Caki2 (cell line): ENCODE measurements at places on chromosomes 5 and 9.
A peak's percentile ranks its signal among the peaks of the same experiment; 100 is the strongest.

DNA sequence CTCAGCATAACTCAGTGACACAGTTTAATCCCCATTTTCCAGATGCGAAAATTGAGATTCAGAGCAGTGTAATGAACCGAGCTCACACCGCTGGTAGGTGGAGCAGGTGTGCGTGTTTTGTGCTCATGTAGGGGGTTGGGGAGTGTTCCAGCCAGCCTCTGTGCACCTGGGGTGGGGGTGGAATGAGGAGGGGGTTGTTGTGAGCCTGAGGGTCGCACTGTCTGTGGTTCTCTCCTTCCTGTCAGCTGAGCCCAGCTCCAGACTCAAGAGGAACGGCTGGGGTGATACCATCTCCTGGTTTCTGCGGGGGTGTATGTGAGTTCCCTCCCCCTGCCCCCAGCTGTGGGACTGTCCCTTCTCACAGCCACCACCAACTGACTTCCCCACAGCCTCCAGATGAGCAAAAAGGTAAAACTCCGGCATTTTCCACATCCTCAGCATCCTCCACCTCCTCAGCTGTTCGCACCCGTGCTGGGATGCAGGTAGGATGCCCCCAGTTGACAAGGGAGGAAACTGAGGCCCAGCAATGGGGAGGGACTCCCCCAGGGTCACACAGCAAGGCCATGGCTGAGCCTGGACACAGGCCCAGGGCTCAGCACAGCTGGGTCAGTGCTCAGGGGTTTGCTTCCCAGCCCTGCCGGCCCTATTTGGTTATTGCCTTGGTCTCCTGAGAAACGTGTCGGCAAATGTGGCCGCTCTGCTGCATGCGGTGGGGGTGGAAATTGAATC, 2.1 kb downstream of the SH2D3C start:
- no peak for DNase-seq

- no peak for DNase-seq
Measured at GRCh38 chr5:65009207-65009606, 240.5 kb downstream of the CWC27 start.

DNA sequence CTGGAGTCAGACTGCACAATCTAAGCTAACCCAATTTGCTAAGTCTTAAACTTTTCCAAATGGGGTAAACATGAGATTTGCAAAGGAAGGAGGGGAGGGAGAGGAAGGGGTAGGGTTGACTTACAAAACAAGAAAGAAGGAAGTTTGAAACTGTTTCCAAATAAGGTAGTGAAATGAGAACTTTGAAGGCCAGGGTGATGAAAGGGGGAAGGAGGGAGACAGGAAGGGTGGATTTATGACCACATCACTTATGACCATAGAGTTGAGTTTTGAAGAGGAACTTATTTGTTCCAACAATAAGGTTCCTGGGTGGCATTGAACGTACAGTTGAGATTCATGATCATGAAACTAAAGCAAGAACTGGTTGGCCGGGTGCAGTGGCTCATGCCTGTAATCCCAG, 72.5 kb upstream of the DAPK1 start:
- DNase-seq: no peak

DNA sequence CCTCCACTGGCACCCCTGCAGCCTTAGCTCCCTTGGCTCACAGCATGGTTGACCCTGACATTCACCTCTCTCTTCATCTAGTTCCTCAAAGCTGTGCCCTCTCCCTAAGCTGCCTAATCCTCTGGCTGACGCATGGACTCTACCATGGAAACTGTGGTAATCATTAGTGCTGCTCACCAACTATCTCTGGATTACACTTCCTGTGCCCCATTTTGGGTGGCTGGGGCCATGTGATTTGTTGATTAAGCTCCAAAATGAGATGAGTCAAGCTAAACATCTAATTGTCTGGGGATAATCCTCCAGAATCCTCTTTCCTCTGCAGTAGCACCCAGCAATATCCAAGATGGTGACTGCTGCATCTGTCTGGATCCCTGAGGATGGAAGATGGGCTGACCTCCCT, 264.4 kb downstream of the SH3GL2 start:
- DNase-seq: no peak

DNA sequence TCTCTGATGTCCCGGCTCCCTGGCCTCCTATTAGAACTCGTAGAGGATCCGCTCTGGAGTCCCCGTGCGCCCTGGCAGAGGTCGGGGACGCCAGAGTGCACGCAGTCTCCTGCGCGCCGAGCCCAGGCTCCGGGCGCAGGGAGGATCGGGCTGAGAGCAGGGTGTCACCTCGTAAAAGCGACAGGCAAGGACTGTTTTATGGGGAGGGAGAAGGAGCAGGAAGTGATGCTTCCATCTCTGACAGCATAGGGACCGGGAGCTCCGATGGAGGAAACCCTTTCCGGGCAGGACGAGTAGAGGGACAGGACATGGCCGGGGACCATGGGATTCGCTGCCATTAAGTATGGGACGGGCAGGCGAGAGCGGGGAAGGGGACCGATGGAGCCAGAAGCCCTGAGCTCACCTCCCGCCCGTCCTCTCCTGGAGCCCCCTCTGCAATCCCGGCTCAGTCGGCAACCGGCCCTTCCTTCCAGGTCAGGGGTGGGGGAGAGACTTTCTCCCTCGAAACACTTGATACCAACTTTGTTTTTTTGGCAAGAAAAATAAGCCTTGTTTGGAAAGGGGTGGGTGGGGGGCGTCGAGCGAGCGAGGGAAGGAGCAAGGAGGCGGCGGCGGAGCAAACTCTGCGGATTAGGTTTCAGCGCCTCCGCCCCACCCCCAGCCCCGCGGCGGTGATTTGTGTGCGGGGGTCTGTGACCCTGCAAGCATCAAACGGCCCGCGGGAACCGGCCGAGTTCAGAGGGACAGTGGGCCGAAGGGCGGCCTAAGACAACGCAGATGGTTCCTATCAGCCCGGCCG, 12.6 kb downstream of the LMX1B start:
- no peak for DNase-seq

- DNase-seq: no peak
Measured at GRCh38 chr9:92295240-92295790, 1.8 kb upstream of the IARS1 start.

DNA sequence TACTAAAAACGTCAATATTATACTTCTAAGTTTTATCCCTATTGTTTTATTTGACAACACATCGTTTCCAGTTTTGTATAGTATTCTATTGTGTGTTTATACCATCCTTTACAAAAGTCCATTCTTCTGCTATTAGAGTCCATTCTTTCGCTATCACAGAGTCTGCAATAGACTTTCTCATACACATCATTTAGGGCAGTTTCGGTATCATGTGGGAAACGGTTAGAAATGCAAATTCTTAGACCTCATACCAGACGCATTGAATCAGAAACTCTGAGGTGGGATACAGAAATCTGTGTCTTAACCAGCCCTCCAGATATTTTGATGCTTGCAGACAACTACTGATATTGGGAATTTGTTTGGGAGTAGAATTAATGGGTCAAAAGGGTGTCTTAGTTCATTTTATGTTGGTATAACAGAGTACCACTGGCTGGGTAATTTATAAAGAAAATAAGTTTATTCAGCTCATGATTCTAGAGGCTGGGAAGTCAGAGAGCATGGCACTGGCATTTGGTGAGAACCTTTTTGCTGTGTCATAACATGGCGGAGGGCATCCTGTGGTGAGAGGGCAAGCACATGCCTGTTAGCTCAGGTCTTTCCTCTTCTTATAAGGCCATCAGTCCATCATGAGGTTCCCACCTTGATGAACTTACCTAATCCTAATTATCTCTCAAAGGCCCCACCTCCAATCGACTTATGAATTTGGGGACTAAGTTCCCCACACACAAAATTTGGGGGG, 21.1 kb downstream of the CARTPT start:
- DNase-seq: no peak

DNA sequence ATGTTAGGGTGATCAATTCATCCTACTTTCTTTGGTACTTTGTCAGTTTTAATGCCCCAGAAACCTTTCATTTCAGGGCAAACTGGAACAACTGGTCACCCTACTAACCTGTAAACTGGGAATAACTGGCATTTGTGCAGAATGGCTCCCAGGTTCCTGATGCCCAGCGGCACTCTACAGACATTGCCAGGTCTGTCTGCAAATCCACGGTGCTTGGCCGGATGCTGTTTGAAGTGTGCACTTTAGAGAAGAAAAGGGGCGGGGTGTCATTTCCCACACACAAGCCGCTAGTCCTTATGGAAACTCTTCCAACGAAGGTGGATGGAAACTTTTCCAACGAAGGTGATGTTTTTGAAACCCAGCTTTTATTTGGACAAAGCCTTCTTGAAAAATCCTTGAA, 49.9 kb upstream of the OTULINL start:
- DNase-seq: no peak

DNA sequence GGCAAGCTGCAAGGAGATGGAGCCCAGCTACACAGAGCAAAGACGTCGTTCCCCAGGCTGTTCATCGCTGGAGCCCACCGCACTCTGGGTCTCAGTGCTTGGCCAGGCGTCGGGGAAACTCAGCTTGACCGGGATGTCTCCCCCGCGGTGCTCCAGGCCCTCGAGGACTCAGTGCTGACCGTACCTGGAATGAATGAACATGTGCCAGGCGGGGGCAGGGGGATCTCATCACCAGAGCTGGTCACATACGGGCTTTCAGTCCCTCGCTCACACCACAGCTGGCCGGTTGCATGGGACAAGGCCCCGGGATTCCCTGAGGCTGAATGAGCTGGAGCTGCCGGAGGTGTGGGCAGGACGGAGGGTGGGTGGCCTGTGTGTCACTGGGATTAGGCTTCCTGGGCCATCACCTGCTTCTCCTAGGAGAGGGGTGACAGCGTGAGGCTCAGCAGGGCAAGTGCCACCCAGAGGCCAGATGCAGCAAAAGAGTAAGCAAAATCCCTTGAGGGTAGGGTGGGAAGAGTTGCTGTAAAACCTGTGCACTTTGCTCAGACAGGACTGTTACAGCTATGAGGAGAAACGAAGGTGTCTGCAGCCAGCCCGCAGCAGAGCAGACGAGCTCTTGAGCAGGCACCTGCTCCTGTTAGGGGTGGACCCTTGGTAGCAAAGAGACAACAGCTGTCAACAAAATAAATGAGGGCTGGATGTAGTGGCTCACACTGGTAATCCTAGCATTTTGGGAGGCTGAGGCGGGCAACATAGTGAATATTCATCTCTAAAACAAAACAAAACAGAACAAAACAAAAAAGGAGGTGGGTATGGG, 70.7 kb upstream of the RAPGEF1 start:
- DNase-seq: no peak

DNA sequence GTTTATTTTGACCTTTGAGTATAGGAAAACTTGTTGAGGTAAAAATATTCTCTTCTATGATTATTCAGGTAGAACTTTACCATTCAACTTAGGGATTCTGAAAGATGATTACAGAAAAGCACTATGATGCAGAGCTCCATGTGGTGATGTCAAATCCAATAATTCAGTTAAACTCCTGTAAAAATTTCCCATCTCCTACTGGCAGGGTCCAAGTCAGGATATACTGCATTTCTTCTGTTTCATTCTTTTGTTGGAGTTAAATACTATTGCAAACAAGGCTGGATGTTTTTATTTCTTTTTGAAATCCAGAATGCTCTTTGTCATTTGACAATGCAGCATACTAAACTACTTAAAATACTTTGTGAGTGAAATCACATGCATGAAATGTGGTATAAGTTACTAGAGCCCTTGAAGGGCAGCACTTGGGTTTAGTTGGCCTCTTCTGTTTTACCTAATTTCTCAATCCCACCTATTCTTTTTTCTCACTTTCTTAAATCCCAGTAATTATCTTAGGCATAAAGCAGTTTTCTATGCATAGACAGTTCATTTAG, 204.5 kb downstream of the FBXL7 start:
- DNase-seq: no peak

- no peak for DNase-seq
Measured at GRCh38 chr5:14457476-14457875, 124.1 kb upstream of the OTULINL start.

DNA sequence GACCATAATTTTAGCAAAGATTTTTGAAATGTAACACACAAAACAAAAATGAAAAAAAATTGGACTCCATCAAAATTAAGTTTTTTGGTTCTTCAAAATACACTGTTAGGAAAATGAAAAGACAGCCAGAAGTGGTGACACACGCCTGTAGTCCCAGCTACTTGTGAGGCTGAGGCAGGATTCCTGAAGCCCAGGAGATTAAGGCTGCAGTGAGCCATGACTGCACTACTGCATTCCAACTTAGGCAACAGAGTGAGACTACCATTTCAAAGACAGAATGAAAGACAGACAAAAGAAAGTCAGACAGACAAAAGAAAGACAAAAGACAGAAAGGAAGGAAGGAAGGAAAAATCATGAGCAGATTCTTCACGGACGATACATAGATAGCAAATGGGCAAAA, 7.5 kb downstream of the DIAPH1 start:
- no peak for DNase-seq

GRCh38 chr5:30343707-30344106, 849.8 kb upstream of the CDH6 start:
- no peak for DNase-seq

DNA sequence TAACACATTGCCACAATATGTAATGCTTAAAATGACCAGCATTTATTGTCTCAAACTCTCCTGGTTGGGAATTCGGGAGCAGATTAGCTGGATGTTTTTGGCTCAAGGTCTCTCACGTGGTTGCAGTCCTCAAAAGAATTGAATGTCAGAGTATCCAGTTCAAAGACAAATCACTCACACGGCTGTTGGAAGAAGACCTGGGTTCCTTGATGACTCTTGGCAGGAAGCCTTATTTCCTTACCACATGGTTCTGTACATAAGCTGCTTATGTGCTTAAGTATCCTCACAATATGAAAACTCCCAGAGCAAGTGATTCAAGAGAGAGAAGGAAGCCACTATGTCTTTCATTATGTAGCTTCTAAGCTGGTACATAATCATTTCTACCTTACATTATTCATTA, 230.3 kb upstream of the PTPRD start:
- no peak for DNase-seq

- DNase-seq: no peak
Measured at GRCh38 chr5:163252950-163253349, 184.4 kb upstream of the CCNG1 start.

GRCh38 chr5:179284751-179285631, 60.3 kb downstream of the ADAMTS2 start:
- peak; percentile 16 for DNase-seq

GRCh38 chr5:73979321-73979720, 353.3 kb downstream of the ARHGEF28 start:
- no peak for DNase-seq

DNA sequence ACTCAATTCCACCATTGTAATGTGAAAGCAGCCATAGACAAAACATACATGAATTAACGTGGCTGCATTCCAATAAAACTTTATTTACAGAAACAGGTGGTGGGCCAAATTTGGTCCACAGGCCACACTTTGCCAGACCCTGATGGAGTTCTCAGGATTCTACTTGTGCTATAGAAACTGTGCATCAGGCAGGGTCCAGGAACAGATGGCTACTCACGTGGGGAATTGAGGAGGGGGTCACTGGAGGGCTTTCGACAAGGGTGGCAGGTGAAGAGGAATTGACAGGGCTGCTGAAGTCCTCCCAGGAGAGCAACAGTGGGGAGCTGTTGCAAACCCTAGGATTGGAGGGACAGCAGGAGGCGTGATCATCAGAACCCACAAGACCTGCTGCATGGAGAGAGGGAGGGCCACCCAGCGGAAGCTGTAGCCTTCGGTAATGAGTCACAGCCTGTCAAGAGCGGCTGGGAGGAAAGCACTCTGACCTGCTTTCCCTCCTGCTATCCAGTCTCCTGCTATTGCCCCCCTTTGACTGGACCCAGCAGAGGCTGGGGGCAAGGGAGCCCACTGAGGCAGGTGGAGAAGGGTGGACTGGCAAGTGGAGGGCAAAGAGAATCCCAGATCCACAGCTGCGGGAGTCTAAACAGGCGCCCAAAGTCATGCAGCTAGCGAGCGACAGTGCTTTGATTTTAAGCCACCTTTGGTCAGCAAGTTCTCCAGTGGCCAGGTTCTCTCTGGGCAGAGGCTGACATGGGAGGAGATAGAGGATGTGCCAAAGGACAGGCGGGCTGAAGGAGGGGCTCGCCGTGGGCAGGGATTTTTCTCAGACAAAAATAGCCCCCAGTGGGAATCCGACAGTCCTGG, 138.3 kb upstream of the SMIM23 start:
- DNase-seq: peak; percentile 39
